GM12891 (cell line): ENCODE measurements at places on chromosomes 5 and 9.

GRCh38 chr9:14344053-14344524, 30.1 kb upstream of the NFIB start:
- no peak for DNase-seq

DNA sequence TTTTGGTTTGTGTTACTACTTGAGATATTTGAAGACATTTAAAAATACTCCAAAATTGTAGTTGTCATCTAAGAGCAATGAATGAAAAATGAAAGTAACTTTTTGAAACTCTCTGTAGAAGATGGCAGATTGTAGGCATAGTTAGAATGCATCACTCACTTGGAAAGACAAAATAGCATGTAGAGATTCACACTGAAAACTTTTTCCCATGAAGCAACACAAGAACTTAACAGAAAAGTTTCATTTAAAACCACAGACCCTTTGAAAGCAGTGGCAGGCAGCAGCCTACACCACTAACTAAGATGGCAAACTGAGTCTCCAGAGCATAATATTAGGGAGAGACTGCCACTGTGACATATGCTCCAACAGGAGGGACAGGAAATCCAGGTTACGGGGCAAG, 18.9 kb upstream of the FAM174A start:
- DNase-seq = no peak

- DNase-seq = no peak
Observed at GRCh38 chr9:119877306-119877705, 508.1 kb upstream of the BRINP1 start.

DNA sequence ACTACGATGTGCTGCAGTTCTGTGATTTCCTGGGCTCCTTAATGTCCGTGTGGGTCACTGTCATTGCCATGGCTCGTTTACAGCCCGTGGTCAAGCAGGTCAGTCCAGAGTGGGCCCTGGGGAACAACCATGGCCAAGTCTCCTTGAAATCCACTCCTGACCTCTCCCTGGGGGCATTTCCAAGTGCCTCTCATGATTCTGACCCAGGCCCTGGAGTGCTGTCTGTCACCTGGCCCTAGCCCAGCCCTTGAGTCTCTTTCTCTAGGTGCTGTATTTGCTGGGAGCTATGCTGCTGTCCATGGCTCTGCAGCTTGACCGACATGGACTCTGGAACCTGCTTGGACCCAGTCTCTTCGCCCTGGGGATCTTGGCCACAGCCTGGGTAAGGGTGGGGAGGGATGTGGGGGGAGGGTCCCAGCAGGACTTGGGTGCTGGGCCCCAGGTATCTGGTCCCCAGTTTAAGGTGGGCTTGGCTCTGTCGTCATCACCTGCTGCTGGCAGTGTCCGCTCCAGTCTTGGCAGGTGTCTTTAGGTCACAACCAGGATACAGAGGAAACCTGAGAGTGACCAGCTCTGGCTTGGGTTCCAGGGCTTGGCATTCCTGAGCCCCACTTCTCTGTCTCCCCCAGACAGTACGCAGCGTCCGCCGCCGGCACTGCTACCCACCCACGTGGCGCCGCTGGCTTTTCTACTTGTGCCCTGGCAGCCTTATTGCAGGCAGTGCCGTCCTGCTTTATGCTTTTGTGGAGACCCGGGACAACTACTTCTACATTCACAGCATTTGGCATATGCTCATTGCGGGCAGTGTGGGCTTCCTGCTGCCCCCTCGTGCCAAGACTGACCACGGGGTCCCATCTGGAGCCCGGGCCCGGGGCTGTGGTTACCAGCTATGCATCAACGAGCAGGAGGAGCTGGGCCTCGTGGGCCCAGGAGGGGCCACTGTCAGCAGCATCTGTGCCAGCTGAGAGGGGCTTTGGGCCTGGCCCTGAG, 17.0 kb downstream of the OR13J1 start:
- DNase-seq = no peak

DNA sequence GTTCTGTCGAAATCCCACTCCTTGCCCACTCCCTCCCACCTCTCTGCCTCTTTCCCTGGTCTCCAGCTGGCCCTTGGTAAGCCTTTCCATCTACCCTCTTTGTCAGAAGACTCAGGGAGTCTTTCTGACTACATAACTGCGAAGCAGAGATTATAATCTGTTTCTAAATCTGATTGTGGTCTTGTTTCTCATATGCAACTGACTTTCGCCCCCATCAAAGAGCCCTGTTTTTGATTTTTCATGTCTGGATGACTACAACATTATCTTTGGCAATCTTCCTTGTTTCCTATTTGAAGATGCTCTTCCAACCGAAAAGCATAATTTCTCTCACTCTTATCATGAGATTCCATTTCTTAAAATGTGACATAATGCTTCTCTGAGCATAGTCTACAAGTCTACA, 218.2 kb upstream of the ADAMTSL1 start:
- DNase-seq = no peak

- no peak for DNase-seq
Observed at GRCh38 chr5:7453947-7454346, 58.0 kb downstream of the ADCY2 start.

DNA sequence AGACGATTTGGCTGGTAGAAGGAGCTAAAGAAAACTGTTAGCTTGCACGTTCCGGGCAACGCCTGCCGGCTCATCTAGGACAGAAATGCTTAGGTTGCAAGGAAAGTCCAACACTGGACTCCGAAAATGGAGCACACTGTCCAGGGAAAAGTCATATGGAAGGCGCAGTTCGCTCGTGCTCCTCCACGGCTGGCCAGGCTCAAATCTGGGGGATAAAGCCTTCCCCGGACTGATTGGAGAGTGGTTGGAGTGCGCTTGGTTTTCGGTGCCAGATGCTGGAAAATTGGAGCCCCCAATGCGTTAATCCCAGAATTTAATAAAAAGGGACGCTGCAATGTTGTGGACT, 955 bp downstream of the CDH6 start:
- no peak for DNase-seq

DNA sequence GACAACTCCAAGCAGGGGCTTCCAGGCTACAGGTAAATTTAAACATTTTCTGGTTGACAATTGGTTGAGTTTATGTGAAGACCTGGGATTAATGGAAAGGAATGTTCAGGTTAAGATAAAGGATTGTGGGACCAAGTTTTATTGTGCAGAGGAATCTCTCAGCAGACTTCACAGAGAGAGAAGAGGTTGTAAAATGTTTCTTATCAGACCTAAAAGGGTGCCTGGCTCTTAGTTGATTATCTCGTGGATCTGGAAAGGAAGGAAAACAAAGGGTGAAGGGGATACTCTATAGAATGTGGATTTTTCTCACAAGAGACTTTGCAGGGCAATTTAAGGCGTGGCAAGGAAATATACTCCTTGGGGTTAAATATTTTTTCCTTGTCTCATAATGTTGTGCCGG, 96.5 kb upstream of the RASGRF2 start:
- DNase-seq = no peak

- DNase-seq = no peak
Observed at GRCh38 chr5:32254881-32255539, 57.7 kb downstream of the MTMR12 start.

- no peak for DNase-seq
Observed at GRCh38 chr9:130565792-130566191, 13.6 kb upstream of the FUBP3 start.

GRCh38 chr5:96294884-96295202, 138.2 kb downstream of the PCSK1 start:
- no peak for DNase-seq

GRCh38 chr9:84702471-84702870, 32.9 kb downstream of the NTRK2 start:
- no peak for DNase-seq

- no peak for DNase-seq
Observed at GRCh38 chr5:5156471-5157082, 16.4 kb downstream of the ADAMTS16 start.

- peak; percentile 48 for DNase-seq
Observed at GRCh38 chr5:132746954-132747615, at the start of gene CCNI2. Gene CCNI2, plus strand, starts transcription at chr5:132747426. Its CDS starts 70 bp downstream, at chr5:132747496.

- DNase-seq = peak; percentile 19
Observed at GRCh38 chr9:111896942-111897600, 457 bp downstream of the UGCG start.

DNA sequence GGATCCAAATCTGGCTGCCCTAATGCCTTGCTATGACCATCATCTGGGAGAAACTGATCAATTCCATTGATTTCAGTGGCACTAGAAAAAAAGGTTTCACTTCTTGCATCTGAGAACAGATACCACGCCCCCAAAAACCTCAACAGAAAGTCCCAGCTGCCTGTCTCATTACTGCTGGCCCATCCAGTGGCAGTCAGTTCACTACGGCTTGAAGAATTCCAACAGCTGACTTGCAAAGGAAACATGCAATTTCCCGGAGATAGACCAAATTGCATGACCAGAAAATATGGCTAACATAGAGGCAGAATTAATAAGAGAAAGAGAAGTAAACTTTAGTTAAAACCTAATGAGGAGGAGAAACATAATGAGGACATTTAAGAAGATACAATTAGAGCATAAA, 48.6 kb downstream of the UGCG start:
- DNase-seq = peak; percentile 43

DNA sequence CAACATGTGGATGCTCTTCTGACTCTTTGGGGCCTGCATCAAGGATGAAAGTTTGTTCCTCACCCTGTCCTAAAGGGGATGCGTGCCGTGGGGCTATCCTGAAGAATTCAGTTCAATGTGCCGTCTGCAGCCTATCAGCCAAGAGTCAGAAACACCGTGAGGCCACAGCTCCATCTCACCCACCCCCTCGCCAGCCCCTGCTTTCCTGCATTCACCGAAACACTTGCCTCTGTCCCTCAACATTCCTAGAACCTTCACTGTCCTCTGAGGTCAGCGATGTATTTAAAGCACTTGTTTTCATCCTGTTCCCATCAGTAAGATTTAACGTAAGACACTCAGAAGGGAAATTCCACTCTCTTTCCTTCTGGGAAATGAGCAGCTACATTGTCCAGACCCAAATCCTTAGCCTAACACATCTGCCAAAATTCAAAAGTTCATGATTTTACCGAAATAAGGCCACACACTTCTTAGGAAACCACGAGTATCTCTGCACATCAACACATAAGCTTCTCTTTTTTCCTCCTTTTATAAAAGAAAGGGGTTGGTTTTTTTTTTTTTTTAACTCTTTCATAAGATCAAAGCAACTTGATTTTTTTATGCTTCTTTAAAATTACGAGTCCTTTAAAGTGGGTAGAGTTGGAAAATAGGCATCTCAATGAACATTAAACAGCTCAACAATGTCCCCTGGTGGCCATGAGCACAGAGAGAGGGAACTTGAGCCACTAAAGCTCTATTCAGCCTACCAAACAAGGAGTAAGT, 100.7 kb downstream of the SUSD1 start:
- DNase-seq = no peak

DNA sequence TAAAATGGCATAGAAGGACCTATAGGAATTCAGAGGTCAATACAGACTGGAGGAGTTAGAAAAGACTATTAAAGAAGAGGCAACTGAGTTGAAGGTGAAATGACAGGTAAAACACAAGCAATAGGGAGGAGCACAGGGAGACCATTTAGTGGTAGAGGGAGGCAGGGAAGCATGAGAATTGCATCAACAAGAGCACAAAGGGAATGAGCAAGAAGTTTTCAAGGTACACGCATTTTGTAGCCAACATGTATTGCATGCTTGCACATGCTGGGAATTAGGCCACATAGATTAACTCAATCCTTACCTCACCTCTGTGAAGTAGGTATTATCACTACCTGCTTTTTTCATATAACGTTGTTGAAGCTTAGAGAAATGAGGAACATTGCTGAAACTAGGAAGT, 42.3 kb downstream of the PLPP1 start:
- DNase-seq = no peak
